Inflammatory macrophage (primary cell): ENCODE measurements at places on chromosomes 2 and 18.

- DNase-seq, result no peak
Observed at GRCh38 chr2:176582176-176582575, 312.9 kb downstream of the MTX2 start.

DNA sequence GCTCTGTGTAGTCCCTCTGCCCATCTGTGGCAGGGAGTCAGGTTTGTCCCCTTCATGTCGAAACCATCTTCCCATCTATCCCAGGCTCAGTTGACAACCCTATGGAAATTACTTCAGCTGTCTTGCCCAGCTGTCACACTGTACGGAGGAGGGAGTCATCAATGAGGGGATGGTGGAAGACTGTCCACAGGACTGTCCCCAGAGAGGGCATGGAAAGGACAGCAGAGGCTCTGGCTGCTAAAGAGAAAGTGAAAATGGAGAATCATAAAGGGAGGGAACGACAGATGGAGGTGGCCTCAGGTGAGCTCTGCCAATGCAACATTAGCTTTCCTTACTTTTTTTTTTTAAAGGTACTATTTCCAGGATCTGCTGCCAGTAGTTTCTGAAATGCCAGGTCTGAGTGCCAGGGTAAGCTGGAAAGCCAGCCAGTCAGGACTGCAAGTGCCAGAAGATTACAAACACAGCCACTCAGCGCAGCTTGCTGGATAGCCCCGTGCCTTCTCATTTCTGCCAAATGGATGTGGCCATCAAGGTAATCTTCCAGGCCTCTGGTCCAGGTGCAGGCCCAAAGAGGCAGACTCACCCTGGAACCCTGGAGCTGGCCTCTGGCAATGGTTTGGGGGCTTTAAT lies 192.8 kb downstream of the AGPS start:
- no peak for DNase-seq

DNA sequence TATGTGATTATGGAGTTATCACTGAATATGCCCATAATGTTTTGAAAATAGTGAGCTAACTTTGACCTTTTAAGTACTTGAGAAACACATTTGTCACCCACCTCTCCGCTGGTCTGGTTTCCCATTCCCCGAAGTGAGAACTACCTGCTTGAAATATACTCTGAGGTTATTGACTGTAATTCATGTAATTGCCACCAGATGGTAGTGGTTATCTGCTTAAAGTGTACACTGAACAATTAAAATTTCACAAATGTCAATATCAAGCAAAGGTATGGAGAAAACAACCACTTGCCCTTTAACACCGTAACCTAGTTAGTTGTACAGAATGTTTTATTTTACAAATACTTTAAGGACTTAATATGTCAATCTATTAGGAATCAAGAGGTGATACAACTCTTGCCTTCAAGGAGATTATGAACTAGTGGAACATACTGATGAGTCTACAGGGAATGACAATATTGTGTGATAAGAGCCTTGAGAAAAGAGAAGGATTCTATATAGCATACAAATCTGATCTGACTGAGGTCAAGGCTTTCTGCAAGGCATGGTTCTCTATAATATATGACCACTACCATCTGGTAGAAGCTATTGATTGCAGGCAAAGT lies 316.8 kb upstream of the KCNH7 start:
- peak; percentile 29 for DNase-seq

DNA sequence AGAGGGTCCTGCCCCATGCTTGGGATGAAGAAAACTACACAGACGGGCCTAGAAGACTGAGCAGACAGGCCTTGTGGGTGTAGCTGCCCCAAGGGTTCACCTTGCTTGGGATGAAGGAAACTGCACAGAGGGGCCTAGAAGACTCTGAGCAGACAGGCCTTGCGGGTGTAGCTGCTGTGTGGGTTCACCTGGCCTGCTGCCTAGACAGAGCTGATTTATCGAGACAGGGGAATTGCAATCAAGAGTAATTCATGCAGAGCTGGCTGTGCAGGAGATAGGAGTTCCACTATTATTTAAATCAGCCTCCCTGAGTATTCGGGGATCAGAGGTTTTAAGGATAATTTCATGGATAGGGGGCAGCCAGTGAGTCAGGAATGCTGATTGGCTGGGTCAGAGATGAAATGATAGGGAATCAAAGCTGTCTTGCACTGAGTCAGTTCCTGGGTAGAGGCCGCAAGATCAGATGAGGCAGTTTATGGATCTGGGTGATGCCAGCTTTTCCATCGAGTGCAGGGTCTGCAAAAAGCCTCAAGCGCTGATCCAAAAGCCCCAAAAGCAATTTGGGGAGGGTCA lies 341.4 kb downstream of the GALR1 start:
- no peak for DNase-seq

DNA sequence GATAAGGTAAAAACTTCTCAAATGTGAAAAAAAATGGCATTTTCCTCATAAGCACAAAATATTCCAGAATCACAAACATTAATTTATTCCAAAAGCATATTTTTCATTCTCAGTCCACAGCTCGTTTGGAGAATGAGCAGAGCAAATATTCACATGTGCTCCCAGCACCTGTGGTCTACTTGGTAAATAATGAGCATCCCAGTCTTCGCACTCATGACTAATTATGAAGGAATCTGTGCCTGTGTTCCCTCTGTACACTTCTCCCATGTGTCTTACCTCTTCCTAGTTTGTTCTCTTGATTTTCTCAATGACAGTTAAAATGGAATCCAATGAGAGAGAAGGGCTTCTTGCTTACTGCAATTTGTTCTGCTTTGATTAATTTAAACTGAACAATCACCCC lies 671.0 kb upstream of the SOX11 start:
- DNase-seq, result no peak

DNA sequence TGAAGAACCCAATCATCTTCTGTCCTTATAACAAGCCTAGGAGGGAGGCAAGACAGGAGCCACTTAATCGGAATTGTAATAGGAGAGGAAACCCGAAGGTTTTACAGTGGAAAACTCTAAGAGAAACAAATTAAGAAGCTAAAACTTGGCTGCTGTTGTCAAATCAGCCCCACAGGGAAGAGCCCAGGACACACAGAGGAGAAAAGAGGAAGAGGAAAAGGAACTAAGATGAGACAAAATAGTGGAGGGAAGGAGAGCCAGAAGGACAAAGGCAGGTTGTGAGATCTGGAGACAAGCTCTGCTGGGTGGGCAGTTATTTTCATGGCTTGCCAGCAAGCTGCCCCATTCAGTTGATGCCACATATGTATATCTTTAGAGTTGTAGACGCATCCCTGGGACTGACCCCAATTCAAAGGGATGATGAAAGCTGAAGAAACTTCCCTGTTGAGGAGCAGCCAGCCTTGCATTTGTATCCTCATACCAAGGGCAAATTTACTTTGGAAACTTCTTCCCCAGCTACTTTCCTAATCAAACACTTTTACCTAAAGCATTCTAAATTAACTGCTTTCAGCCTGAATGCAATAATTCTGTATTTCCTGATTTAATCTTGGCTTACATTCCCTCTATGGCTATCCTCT lies 499.8 kb upstream of the MEIS1 start:
- peak; percentile 10 for DNase-seq

DNA sequence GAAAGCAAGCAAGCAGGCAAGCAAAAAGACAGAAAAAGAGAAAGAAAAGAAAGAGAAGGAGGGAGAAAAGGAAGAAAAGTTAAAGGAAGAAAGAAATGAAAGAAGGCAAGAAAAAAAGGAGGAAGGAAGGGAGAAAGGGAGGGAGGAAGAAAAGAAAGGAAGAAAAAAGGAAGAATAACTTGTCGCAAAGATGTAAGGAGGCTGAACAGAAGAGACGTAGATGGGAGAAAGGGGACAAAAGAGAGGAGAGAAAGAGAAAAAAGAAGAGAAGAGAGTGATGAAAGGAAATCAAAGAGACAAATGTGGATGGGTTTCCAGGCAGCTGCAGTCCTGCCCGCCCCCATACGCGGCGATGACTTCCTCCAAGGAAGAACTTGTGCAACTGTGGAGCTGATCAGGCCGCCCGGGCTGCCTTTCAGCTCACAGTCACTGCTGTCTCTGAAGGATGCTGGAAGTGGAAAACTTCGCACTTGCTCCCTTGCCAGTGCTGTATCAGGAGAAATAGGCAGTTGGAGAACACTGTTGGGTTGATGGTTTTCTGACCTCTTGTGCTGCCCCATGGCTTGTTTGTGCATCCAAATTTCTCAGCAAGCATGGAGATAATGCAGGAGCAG lies 52.9 kb downstream of the TRIB2 start:
- peak; percentile 42 for DNase-seq
